ENCODE measurements at places on chromosomes 2 and 18. TPM values are rescaled to one million over a fixed set of nuclear protein-coding genes. Genes with fewer than 3 reads are reported as not detected.

DNA sequence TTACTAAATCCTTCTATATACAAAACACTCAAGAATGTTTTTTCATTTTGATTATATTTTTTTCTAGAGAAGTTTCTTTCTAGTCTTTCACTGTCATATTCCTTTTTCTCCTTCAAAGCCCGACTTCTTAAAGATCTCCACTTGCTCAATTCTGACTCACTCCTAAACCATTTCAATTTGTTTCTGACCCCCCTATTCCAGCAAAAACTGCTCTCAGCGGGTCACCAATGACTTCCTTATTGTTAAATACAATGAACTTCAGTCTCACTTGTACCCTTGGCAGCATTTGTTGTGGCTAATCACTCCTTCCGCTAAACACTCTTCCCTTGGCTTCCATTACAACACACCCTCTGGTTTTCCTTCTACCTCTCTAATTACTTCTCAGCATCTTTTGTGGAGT, 111.1 kb upstream of the RBBP8 start:
- DNase-seq, result no peak

- no peak for DNase-seq
Measured at GRCh38 chr2:186496401-186496800, 10.3 kb downstream of the ZC3H15 start.

DNA sequence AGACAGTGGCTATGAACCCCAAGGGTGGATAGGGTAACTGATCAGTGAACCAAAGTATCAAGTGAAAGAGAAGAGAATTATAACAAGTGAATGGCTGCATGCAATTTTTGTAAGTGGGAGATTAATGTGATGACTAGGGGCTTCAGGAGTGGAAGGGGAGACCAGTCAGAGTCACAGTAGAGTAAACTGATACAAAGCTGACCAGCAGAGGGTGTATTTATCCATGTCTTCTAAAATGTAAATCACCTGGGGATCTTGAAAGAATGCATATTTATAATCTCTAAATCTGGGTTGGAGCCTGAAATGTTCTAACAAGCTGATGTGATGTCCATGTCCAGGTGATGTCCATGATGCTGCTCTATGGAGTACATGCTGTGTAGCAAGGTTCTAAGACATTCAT, 1351.3 kb upstream of the CHAC2 start:
- DNase-seq, result peak; percentile 4

GRCh38 chr18:24027156-24027827, 12.7 kb downstream of the TTC39C start:
- no peak for DNase-seq

- DNase-seq, result no peak
Measured at GRCh38 chr18:57208047-57208446, 61.2 kb downstream of the BOD1L2 start.

DNA sequence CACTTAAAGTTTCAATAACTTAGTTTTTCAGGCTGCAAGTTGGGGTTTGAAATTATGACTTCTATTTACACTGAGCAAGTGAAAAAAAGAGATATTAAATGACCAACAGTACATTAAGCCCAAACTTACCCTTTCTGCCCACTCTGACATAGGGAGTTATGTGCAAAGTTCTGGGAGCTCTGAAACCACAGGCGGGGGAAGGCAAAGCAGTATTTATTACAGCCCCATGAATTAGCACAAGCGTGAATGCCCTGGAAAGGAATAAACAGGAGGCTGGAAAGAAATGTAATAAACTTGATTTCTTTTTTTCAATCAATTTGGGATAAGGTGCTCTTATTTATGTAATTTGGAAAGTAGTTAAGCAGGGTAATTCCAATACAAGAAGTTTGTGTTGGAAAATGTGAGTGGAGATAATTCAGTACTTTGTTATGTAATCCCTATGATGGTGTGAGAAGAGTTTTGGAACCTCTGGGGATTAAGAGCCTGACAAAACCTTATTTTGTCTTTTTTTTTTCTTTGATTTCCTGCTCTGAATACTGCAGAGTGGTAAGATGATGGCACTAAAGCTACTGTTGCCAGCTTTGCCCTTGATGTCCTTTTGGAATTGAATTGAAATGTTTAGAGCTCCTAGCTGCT, 351.5 kb downstream of the ARHGAP15 start:
- DNase-seq, result no peak

DNA sequence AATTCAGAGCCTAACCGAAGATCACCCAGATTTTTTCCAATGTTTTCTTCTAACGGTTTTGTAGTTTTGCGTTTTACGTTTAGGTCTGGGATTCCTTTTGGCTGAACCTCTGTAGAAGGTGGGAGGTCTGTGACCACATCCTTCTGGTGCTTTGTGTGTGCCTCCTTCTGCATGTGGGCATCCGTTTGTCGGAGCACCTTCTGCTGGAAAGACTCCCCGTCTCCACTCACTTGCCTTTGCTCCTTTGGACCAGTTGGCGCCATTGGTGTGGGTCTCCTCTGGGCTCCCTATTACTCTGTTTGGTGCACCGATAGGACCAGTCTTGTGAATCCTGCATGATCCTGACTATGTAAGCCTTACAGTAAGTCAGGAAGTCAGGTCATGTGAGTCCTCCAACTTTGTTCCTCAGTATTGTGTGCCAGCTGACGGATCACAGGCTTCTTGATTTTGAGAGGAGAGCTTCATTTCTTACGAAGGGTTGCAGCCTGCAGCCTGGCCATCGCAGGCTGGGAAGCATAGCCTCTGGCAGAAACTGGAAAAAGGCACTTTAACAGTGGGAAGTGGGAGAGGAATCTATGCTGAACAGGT, 13.6 kb downstream of the AQP12A start:
- no peak for DNase-seq

Gene RAB31
- 22.8 TPM for polyA plus RNA-seq

GRCh38 chr2:118801151-118801550, 46.3 kb downstream of the EN1 start:
- DNase-seq, result no peak

Gene DNAH6
- 2.0 TPM for polyA plus RNA-seq
